ENCODE measurements at places on chromosomes 4 and X. TPM values are rescaled to one million over a fixed set of nuclear protein-coding genes. Genes with fewer than 3 reads are reported as not detected.

Gene GPRIN3
- 1.5 TPM for total RNA-seq

Gene GPR143
- total RNA-seq: 0.33 TPM

Gene NWD2
- total RNA-seq: 0.37 TPM

Gene DDX60
- 9.7 TPM for total RNA-seq

Gene MUC7
- not detected for total RNA-seq

Gene ADH1B
- 38.3 TPM for total RNA-seq

DNA sequence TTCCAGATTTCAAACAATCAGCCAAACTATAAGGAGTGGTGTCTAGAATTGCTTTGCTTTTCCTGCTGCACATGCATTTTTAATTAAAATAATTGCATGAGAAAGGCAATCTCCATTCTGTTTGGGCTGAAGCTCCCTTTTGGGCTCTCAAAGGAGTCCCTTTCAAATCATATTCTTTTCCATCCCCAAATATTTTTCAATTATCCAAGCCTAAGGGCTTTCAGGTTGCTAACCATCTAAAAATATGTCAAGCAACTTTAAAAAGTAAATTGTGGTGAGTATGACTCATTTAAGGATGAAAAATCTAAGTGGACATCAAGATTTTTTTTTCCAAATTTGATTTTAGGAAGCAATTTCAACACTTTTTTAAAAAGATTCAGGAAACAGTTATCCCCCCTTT is 28.4 kb downstream of the PIR start:
- no peaks in the 10 kb centered on the region for H3K4me1 ChIP-seq
- DNase-seq: no peak
- H3K27ac ChIP-seq: no peak overlapping the region
- peaks cover 3% of the 10 kb centered on the region for H3K27me3 ChIP-seq
- H3K4me3 ChIP-seq: no peak overlapping the region
- H3K36me3 ChIP-seq: no peaks in the 10 kb centered on the region

GRCh38 chr4:48780865-48781214 is 761 bp upstream of the FRYL start:
- H3K36me3 ChIP-seq: no peaks in the 10 kb centered on the region
- peak overlapping the region; percentile 90 for H3K27ac ChIP-seq
- peak overlapping the region; percentile 92 for H3K4me3 ChIP-seq
- H3K27me3 ChIP-seq: no peaks in the 10 kb centered on the region

DNA sequence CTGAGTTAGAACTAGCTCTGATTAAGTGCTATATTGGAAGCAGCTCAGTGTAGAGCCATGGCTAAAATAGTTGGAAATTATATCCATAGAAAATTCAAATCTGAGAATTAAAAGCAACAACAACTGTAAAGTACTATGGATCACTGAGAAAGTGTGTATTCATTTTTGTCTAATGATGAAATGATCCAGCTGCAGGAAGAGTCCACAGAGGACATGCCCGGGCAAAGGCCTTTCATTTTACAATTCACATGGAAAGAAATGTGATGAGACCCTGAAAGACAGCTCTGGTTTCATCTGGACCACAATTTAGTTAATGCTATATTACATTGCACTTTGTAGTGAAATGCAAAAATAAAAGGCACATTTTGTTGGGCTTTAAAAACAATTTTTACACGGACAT is 196.8 kb upstream of the FAT1 start:
- H3K36me3 ChIP-seq: no peaks in the 10 kb centered on the region
- H3K27me3 ChIP-seq: no peaks in the 10 kb centered on the region
- H3K27ac ChIP-seq: no peak overlapping the region
- H3K4me3 ChIP-seq: no peak overlapping the region
- no peak for DNase-seq

GRCh38 chrX:40109288-40110008 is 11.7 kb upstream of the BCOR start:
- no peaks in the 10 kb centered on the region for H3K36me3 ChIP-seq
- no peaks in the 10 kb centered on the region for H3K27me3 ChIP-seq
- peak overlapping the region; percentile 97 for H3K27ac ChIP-seq
- DNase-seq: peak; percentile 62
- H3K4me3 ChIP-seq: no peak overlapping the region
- peaks cover 42% of the 10 kb centered on the region for H3K4me1 ChIP-seq
